Activated CD4-positive, CD25-positive, alpha-beta regulatory T cell treated with anti-CD3 and anti-CD28 coated beads, Interleukin-2, amount 50 U/mL, for 72 hours (primary cell): ENCODE measurements at places on chromosomes 13 and 19.

DNA sequence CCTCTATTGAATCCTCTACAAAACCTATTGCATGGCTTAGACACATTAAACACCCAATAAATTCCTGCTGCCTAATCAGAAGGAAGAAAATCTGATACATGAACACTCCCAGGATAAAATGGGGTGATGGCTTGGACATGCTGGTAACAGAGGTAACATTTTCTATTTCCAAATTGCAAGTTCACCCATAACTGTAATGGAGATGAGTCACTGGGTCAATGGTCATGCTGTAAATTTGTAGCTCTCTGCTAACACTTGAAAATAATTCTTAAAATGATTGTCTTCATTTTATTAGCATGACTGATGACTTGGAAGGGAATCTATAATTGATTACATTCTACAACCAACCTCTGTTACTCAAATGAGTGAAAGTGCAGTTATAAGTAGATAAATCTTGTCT lies 434.1 kb downstream of the FGF14 start:
- DNase-seq = no peak

GRCh38 chr19:40717325-40717879 lies 490 bp downstream of the ITPKC start:
- no peak for DNase-seq

- no peak for DNase-seq
Measured at GRCh38 chr13:36680913-36681312, 7.1 kb downstream of the SERTM1 start.

GRCh38 chr19:23777216-23777615 lies 18.5 kb upstream of the ZNF681 start:
- DNase-seq = no peak

DNA sequence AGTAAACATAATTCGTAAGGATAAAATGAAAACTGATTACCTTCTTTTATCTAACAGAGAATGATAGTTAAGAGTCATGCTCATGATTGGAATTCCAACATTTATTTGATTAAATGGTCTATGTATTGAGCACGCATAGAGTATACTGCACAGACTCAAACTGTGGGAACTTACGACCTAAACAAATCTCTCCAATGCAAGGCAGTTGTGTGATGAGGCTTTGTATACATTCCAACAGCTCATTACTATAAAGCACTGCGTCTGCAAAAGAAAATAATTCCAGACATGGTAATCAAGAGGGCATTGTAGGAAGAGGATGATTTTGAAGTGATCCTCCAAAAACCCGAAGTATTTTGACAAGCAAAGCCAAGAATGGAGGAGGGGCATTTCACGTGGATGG lies 169.5 kb downstream of the NUFIP1 start:
- no peak for DNase-seq

DNA sequence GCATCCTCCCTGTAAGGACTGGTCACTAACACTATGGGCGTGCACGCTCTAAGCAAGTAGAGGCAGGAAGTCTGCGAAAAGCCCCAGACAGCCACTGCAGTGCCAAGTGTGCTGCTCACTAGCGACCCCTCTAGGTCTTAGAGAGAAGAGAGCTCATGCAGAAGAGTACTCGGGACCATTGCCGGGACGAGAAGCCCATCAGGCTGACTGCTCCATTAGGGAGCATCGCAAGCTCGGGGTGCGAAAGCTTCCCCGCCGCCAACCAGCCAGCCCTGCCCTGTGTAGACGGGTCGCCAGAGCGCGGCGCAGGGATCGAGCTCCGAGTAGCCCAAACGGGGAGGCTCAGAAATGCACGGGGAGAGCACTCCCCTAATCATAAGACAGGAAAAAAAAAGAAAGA lies 16.6 kb downstream of the POU4F1 start:
- DNase-seq = no peak

DNA sequence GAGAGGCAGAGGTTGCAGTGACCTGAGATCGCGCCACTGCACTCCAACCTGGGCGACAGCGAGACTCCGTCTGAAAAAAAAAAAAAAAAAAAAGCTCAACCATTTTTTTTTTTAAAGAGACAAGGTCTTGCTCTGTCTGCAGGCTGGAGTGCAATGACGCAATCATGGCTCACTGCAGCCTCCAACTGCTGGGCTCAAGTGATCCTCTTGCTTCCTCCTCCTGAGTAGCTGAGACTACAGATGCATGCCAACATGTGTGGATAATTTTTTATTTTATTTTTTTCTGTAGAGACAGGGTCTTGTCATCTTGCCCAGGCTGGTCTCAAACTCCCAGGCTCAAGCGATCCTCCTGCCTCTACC lies 10.3 kb downstream of the EHD2 start:
- DNase-seq = no peak

GRCh38 chr13:44425815-44426078 lies 52.1 kb downstream of the SERP2 start:
- DNase-seq = no peak

- DNase-seq = no peak
Measured at GRCh38 chr13:31088826-31089420, 72.8 kb downstream of the HSPH1 start.

DNA sequence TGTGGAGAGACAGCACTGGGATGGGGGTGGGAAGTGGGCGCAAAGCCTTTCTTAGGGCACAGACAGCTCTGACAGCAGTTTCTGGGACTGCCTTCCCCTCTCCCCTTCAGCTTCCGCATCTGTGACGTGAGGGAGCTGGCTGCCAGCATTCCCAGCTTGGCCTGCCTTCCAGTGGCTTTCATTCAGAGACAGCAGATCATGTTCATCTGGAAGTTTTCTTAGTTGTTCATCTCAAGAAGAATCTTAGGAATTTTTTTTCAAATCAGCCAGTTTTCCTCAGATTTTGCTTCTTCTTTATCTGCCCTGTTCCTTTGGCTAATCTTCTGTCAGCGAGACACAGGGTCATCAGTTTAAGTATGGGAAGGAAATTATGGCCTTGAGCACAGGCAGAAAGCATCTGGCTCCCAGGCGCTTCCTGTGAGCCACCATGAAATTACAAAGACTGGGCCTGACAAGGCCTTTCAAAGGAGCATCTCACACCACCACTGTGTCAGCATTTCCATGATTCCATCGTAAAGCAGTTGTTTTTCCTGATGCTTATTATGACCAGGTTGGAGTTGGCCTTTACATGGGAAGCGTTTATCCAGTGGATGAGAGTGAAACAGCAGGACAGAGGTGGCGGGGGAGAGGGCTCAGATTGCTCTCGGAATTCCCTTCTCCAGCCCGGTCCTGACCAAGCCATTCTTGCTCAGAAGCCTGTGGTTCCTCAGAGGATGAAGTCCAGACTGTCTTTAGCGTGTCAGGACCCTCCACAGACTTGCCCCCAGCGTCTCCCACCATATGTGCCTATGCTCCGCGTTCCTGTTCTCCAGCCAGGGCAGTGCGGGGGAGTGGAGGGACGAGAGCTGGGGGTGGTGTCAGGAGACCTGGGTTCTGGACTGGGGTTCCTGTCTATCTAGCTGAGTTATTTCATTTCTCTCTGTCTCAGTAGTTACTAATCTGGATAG lies 43.6 kb downstream of the ARHGAP35 start:
- DNase-seq = no peak

GRCh38 chr13:23449398-23450162 lies 16.1 kb upstream of the SACS start:
- no peak for DNase-seq

- DNase-seq = no peak
Measured at GRCh38 chr19:33905473-33905936, 108.8 kb downstream of the KCTD15 start.

DNA sequence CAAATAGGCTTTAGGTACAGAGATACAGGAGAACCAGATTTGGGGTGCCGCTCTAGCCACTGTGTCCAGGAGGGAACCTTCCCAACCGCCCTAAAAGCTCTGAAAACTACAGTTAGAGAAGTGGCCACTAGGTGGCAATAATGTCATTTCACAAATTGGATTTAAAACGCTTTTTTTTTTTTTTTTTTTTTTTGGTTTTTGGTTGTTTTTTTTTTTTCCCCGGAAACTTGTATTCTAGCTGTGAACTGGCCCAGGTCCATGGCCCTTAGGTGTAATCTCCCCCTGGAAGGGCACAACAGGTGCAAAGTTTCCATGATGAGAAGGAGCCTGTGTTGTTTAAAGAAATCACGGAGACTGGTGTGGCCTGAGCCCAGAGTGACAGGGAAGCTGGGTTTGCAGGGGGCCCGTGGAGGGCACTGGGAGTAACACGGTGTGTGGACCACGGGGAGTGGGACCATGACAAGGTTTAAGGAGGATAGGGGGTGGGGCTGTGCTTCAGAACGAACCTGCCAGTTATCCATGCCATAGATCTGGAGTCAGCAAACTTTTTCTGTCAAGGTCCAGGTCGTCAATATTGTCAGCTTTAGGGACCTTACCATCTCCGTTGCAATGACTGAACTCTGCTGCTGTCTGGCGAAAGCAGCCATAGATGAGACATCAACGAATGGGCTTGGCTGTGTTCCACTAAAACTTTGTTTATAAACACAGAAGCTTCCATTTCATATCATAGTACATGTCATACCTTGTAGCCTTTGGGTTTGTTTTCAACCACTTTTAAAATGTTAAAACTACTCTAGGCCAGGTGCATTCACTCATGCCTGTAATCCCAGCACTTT lies 10.1 kb downstream of the OR1I1 start:
- no peak for DNase-seq

DNA sequence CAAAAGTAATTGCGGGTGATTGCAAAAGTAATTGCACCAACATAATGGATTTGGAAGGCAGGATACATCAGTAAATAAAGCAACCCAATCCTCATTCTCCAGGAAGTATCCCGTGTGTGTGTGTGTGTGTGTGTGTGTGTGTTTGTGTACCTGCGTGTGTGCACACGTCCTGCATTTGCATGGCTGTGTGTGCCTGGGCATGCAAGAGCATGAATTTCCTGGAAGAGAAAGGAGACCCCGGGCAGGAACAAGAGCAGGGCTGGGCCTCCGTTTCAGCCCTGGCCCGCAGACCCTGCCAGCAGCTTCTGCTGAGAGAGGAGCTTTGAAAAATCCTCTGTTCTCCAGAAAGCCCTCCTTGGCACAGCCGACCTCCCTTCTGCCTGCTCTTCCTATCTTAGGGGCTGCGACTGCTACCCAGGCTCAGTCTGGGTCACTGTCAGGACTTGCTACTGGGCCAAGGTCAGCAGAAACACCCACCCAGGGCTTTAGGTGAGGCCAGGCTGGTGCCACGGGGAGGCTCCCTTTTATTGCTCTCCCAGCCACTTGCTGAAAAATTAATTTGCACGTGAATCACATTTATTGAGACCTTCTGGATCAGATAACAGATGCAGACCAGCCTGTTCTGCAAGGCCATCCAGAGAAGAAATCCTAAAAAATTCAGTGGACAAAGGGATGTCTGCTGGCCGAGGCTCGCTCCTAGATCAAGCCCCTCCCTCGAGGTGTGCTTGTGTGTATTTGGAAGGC lies 258.3 kb downstream of the ZNF536 start:
- no peak for DNase-seq

- no peak for DNase-seq
Measured at GRCh38 chr19:31716826-31717225, 367.6 kb upstream of the TSHZ3 start.

- DNase-seq = no peak
Measured at GRCh38 chr19:3135961-3136683, at the start of gene GNA15. GNA15 (plus strand) TSS chr19:3136033; CDS start chr19:3136451, 418 bp downstream.

DNA sequence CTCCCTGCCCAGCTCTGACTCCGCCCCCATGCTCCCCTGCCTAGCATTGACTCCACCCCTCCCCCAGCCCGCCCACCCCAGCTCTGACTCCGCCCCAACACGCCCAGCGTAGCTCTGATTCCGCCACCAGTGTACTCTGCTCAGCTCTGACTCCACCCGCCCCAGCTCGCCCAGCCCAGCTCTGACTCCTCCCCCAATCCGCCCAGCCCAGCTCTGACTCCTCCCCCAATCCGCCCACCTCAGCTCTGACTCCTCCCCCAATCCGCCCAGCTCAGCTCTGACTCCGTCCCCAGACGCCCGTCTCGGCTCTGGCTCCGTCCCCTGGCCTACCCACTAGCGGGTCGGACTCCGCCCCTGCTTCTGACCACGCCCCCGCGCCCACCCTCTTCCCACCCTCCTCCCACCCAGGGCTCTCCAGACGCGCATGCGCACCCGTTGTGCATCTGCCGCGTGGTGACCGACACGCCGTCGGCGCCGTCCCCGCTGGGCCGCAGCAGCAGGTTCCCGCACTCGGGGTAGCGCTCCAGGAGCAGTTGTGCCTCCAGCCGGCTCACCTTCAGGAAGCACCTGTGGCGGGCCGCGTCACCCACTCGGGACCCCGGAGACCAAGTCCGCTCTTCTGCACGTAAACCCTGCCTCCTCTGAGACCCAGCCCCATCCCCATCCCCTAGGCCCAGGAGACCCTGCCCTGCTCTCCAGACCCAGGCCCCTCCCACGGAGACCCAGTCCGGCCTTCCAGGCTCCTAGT lies 10.2 kb downstream of the STAP2 start:
- peak; percentile 91 for DNase-seq

GRCh38 chr13:113938716-113939115 lies 35.2 kb downstream of the C13orf46 start:
- no peak for DNase-seq

- no peak for DNase-seq
Measured at GRCh38 chr19:33231511-33231910, 5.9 kb upstream of the SLC7A10 start.

GRCh38 chr13:44857061-44857460 lies 132.2 kb downstream of the NUFIP1 start:
- no peak for DNase-seq

GRCh38 chr19:6064336-6065073 lies 45.8 kb downstream of the RFX2 start:
- peak; percentile 21 for DNase-seq

DNA sequence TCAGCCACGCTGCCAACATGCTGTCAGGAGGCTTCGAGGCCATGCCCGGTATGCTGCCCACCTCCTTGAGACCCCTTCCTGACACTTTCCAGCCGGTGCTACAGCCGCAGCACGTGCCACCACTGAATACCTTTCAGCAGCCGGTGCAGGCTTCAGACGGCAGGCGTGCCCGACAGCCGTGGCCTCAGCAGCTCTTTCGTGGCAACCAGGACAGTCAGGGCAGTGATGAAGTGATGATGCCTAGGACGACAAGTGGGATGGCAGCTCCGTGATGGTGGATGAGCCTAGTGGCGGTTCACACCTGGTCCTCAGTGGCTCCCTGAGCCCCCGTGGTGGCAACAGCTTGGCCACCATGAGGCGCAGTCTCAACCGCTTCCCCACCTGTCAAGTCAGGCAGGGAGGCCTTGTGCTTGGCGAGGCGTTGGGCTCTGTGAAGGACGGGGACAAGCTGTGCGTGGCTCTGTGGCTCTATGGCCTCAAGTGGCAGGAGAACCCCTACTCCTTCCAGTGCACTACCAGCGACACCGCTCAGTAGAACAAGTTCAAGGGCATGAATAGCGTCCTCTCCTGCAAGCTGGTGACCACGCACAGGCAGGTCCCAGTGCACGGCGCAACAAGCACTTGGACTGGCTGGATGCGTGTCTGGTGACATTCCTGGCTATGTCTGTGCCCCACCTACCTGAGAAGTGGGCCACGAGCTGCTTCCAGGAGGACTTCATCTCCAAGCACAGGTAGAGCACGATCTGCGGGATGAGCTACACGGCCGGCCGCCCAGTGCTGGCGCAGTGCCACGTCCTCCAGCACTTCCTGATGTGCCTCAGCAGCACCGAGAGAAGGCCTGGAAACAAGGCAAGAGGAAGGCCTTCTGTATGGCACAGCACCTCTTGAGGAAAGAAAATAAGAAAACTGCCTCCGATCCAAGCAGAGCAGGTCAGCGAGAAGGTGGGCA lies 18.2 kb upstream of the ZNF14 start:
- no peak for DNase-seq
